Stimulated activated CD8-positive, alpha-beta memory T cell treated with anti-CD3 and anti-CD28 coated beads, Interleukin-2, amount 100 ng/mL, for 1 hour (primary cell): ENCODE measurements at places on chromosomes 13 and 19.

- no peak for DNase-seq
These were observed 117.3 kb downstream of the DLEU7 start for GRCh38 chr13:50726164-50726563.

DNA sequence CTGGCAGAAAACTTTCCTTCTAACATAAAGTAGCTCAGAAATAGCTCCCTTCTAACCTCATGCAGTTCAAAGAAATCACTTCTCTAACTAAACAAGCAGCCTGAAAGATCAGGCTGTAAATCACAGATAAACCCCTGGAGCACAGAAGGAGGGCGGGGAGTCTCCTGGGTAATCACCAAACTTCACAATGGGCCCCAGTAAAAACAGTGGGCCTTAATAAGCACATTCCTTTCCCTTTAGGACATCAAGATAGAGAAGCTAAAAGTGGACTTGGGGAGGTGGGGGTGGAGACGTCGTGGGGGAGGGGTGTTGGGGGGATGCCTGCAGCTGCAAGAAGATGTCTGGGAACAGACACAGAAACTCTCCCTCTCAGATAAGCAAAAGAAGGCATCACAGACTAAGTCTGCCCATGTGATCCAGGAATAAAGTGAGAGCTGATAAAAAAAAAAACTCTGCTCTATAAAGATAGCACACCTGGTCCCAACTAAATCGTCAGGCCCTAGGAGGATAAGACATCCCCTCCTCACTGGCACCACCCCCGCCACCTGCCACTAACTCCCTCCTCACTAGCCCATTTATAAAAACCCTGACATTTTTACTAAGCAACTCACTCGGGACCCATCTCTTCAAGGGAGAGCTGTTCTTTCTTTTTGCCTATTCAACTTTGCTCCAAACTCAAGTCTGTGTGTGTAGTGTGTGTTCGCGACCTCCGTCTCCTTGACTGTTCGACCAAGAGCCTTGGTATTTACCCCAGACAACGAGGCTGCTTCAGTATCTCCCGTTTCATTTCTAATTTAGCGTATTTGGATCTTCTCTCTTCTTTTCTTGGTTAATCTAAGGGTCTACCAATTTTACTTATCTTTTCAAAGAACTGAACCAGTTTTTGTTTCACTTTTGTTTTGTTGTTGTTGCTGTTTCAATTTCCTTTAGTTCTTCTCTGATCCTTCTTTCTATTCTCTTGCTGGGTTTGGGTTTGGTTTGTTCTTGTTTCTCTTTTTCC is 31.7 kb downstream of the DNAJC15 start:
- DNase-seq, result no peak

GRCh38 chr13:30816736-30817135 is 81.4 kb downstream of the ALOX5AP start:
- no peak for DNase-seq

GRCh38 chr13:79626924-79627323 is 146.0 kb downstream of the NDFIP2 start:
- no peak for DNase-seq

GRCh38 chr13:99374169-99374991 is 67.2 kb upstream of the GPR183 start:
- no peak for DNase-seq

- DNase-seq, result no peak
These were observed 10.4 kb downstream of the EPS8L1 start for GRCh38 chr19:55085923-55086715.

DNA sequence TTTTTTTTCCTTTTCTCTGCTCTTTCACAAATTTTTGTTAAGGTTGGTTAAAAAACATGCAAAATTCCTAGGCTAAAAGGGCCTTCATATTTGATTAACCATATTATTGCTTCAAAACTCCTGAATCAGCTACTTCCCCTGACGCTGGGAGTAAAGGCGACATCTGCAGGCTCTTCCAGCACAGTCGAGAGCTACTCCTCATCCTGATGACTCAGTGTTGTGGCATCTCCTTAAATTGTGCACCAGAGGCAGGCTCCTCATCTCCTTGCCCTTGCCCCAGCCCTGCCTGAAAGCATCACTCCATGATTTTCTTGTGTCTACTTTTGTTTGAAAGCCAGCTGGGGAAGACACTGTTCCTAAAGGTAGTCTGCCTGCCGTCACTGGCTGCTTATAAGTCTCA is 24.5 kb upstream of the SOX1 start:
- DNase-seq, result no peak

GRCh38 chr13:26442541-26442940 is 114.9 kb upstream of the WASF3 start:
- no peak for DNase-seq

DNA sequence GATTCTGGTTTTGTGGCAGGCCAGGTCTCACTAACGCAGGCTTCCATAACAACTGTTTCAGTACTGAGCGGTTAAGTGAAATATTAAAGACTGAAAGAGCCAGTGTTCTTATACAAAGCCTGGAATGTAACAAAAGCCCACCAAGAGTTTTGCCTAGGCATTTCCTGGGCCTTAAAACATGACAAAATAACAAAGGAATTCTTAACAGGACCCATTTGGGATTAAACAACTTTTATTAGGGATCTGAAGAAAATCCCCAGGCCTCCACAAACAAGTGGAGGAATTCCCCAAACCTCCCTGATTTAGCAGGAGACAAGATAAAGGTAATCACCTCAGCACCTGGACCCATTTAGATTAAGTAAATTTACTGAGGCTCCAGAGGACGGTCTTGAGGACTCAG is 799.7 kb upstream of the SPRY2 start:
- DNase-seq, result no peak

- DNase-seq, result no peak
These were observed 5.5 kb downstream of the SACS start for GRCh38 chr13:23427881-23428528.

- peak; percentile 15 for DNase-seq
These were observed 931 bp downstream of the USP12 start for GRCh38 chr13:27170516-27171243.

GRCh38 chr19:50722201-50723013 is 757 bp upstream of the CLEC11A start:
- DNase-seq, result no peak

GRCh38 chr13:50991579-50992521 is 82.3 kb downstream of the RNASEH2B start:
- no peak for DNase-seq

DNA sequence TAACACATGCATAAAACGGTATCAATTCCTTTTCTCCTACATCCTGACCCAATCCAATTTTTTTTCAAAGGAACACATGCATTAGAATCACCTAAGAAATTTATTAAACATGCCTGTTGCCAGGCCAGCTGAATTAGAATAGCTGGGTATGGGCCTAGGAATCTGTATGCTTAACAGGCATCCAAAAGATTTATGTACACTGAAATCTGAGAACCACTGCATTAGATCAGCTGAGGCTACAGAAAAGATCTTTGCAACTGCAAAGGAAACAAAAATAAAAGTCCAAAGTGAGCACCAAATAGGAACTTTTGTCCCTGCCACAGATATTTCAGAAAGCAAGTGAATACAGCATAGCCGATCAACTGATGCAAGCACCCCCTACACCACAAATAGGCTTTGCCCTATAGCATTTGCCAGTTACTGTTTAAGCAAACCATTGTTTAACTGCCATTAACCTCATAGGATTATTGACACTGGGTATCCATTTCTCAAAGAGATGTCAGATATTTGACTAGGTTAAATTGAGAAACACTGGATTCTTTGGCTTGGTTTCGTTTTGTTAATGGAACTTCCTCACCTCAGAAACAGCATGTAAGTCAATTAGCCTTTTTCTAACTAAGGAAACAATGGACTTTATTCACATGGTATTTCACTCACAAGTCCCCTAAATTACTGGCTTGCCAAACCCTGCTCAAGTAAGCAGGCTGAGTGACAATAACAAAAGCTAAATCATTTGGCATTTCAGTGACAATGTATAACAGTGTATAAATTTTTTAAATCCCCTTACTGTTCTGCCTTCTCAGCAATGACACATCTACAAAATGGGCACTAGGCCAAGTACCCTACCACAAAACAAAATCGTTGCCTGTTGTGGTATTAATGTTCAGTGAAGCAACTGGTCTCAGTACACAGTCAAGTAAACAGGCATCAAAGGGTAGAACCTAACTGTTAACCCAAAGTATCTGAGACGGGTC is 67.8 kb downstream of the SUCLA2 start:
- DNase-seq, result no peak

DNA sequence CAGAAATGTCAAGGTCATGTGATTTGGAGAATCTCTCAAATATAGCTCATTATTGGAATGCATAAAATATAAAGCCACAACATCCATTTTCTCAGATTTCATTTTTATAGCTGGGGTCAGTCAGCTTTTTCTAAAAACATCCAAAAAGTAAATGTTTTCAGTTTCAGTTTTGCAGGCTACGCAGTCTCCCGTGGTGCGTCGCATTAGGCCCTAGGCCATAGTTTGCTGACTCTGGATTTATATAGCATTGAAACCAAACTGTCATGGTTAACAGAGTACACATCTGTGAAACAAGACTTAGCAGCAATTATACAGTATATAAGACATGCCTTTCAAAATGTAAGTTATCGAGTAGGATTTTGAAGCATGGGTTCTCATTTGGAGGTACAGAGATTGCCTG is 140.0 kb downstream of the IRS2 start:
- no peak for DNase-seq
